ENCODE measurements at places on chromosomes 5 and 9.

DNA sequence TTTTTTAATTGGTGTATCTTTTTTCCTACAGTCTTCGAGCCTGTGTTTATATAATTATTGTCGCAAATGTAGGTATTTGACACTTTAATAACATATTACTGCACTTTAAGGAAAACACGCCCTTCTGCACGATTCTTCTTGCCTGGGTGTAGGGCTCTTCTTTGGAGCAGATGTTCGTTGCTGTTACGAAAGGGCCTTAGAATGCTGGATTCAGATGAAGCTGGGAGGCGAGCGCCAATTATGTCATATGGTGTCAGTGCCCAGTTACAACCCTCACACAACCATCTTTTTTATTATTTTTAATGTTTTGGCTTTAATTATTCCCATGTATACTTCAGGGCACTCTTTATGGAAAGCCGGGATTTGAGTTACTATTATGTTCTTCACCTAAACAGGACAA lies 553.0 kb downstream of the EBF1 start:
- DNase-seq = peak; percentile 42

- no peak for DNase-seq
These were observed 12.0 kb upstream of the ACSL6 start for GRCh38 chr5:132023258-132024116.

- no peak for DNase-seq
These were observed 119.7 kb upstream of the ELL2 start for GRCh38 chr5:96081276-96081858.

DNA sequence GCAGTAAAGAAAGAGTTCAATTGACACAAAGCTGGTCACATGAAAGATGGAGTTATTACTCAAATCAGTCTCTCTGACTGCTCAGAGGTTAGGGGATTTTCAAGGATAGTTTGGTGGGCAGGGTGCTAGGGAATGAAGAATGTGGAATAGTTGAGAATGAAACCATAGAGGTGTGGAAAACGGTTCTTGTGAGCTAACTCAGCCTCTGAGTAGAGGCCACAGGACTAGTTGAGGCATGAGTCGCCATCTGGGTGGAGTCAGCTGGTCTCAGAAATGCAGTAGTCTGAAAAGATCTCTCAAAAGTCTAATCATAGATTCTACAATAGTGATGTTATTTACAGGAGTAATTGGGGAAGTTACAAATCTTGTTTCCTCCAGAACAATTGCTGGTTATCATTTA lies 178.9 kb upstream of the SPEF2 start:
- DNase-seq = no peak

DNA sequence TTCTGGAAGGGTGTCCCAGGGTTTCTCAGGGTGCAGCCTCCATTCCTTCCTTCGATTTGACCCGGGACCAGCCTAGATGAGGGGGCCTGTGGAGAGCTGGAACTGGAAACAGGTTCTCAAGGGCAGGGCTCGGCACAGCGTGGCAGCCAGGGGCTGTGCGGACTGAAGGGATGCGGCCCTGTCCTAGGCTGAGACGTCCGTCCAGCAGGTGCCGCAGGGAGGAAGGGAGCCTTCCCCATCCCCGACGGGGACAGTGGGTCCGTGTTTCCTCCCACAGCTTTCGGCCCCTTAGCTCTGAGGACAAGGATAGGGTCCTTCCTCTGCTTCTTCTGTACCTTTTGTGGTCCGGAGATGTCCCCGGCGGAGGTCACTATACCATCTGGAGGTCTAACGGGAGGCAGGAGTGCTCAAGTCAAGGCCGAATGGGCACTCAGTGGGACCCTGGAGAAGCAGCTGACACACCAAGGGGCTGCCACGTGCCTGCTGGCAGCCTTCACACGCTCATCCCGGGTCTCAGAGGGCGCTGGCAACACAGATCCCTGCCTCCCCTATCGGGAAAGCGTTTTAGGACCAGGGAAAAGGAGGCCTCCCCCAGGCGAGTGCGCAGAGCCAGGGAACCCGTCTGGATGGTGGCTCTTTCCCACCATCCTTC lies 49.9 kb downstream of the USP20 start:
- DNase-seq = peak; percentile 46

Data from GM03348 (cell line).